Lower leg skin (tissue), 4 donors: ENCODE measurements at places on chromosomes 16 and 17.
A peak's percentile ranks its signal among the peaks of the same experiment; 100 is the strongest.

DNA sequence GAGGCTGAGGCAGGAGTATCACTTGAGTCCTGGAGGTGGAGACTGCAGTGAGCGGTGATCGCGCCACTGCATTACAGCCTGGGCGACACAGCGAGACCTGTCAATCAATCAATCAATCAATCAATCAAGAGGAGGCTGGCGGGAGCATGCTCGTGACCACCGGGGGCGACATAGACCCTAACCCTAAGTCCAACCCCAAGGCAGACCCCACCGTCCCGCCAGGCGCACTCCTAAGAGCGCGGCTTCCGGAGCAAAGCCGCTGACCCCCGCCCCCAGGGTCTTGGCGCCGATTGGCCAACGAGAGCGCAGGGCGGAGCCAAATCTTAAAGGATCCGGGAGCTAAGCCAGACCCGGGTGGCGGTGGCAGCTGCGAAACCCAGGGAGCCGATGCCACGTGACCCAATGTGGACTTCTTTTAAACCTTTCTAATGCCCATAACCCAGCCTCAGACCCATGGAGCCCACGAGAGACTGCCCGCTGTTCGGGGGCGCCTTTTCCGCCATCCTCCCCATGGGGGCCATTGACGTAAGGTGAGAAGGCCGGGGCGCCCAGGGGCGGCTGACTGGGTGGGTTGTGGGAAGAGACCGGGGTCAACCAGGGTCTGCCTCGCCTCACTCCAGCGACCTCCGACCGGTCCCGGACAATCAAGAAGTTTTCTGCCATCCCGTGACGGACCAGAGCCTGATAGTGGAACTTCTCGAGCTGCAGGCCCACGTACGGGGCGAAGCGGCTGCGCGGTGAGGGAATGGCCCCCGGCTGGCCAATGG is at the start of gene RANGRF:
RANGRF (plus strand) TSS at position 335 of the 767 bp plus-strand sequence; CDS start at position 454, 119 bp downstream.
- DNase-seq, result peak; percentile 98

- DNase-seq, result no peak
These were observed 6.4 kb upstream of the PRSS21 start for GRCh38 chr16:2810651-2811050.

GRCh38 chr17:2282297-2282873 is 21.2 kb downstream of the SMG6 start:
- no peak for DNase-seq

DNA sequence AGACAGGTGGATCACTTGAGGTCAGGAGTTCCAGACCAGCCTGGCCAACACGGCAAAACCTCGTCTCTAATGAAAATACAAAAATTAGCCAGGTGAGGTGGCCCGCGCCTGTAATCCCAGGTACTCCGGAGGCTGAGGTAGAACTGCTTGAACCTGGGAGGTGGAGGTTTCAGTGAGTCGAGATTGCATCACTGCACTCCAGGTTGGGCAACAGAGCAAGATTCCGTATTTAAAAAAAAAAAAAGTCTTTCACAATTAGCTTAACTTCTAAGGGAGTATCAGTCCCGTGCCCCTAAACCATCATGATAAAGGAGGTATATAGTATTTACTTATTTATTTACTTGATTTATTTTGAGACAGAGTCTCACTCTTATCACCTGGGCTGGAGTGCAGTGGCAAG is 3.4 kb upstream of the MEFV start:
- DNase-seq, result no peak

DNA sequence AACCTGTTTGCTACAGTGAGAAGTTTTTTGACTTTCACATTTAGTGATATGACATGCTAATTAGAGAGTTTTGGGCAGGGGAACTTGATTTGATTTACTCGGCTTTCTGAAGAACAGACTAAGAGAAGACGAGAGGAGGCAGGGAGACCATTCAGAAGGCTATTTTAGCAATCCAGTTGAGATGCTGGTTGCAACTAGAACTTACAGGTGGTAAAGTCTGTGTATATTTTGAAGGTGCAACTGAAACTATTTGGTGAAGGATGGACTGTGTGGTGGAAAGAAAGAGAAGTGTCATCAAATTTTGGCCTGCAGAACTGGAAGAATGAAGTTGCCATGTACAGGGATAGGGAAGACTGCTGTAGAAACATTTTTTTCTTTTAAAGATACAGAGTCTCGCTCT is 42.2 kb upstream of the KPNB1 start:
- no peak for DNase-seq

GRCh38 chr17:79330696-79331095 is 256.1 kb downstream of the ENGASE start:
- no peak for DNase-seq

GRCh38 chr17:45052052-45052772 is 780 bp upstream of the DCAKD start:
- DNase-seq, result no peak

- DNase-seq, result no peak
These were observed 19.2 kb downstream of the RBFOX1 start for GRCh38 chr16:7351610-7352510.

GRCh38 chr17:9244066-9245052 is 223.0 kb downstream of the NTN1 start:
- DNase-seq, result no peak

GRCh38 chr17:40448213-40448638 is 5.0 kb downstream of the IGFBP4 start:
- DNase-seq, result peak; percentile 49

DNA sequence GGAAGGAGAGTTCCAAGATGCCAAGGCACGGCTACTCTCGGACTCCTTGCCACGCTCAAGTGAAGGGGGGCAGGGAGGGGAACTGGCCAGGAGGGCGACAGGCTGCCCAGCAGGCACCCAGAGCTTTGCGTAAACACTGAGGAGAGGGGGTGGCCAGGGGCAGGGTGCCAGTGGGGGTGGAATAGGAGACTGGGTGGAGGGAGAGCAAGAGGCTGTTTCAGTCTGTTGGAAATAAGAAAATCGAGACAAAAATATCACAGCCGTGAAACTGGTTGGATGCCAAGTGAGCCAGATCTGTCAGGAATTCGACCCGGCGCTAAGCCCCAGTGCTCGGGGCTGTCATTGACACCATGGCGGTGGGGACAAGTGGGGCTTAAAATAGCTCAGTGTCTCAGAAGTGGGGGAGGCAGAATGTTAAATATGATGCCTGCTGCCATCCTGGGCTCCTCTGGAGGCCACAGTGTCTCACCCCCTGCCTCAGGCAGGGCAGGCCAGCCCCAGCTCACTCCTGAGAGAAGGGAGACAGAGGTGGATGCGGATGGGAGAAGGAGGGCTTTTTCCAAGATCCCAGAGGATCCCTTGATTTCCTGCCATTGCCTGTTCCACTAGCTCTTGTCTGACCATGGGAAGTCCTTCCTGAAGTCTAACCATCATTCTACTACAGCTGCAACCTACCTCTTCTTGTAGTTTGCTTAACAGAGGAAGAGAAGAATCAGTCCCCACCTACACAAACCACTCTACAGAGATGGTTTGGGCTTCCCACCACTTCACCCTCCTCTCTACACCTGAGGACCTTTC is 9.5 kb downstream of the PNMT start:
- DNase-seq, result no peak

GRCh38 chr17:38916771-38917170 is 8.6 kb upstream of the LASP1NB start:
- DNase-seq, result peak; percentile 36

- DNase-seq, result no peak
These were observed 572.2 kb upstream of the SOX9 start for GRCh38 chr17:71548540-71549190.

- peak; percentile 96 for DNase-seq
These were observed 12.0 kb downstream of the RARA start for GRCh38 chr17:40320756-40321523.

GRCh38 chr16:55668340-55669281 is 12.8 kb downstream of the SLC6A2 start:
- DNase-seq, result peak; percentile 67

DNA sequence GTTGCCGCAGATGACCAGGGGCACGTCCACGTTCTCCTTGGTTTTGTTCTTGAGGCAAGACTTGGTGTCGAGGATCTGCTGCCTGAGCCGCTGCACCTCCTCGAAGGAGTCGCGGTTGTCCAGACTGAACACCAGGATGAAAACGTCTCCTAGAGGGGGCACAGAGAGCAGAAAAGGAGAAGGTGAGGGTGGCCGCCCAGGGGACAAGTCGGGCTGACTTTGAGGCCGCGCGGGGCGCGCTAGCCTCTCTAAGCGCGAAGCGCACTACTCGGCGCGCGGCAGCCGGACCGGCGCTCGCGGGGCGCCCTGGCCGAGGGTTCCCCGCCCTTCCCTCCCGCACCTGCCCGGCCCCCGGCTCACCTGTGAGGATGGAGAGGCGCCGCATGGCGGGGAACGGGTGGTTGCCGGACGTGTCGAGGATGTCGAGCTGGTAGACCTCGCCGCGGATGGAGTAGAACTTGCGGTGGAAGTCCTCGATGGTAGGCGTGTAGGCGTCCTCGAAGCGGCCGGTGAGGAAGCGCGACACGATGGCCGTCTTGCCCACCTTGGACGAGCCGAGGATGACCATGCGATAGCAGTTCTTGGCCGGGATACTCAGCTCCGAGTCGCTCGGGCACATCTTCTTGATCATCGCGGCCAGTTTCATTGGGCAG is 533 bp downstream of the RASD1 start:
- no peak for DNase-seq

- DNase-seq, result no peak
These were observed 391.0 kb downstream of the WWOX start for GRCh38 chr16:78490431-78490830.

- DNase-seq, result no peak
These were observed 227.6 kb upstream of the ASIC2 start for GRCh38 chr17:33520426-33521330.

DNA sequence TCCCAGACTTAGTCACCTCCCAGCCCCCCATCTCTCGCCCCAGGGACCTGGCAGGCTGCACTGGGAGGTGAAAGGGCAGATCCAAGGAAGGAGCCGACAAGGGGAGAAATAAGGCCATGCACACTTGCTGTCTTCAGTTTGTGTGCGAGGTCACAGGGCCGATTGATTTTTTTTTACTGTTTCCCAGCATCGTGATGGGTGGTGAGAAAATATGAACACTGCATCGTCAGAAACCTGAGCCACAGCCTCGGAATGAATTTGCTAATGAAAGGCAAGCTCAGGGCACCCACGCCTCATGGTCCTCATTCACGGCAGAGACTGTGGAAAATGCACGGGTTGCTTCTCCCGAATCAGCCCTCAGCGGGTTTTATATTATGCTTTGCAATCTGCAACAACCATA is 98.0 kb downstream of the SOCS1 start:
- DNase-seq, result no peak

GRCh38 chr17:4852567-4853207 is 19.5 kb downstream of the MINK1 start:
- no peak for DNase-seq

DNA sequence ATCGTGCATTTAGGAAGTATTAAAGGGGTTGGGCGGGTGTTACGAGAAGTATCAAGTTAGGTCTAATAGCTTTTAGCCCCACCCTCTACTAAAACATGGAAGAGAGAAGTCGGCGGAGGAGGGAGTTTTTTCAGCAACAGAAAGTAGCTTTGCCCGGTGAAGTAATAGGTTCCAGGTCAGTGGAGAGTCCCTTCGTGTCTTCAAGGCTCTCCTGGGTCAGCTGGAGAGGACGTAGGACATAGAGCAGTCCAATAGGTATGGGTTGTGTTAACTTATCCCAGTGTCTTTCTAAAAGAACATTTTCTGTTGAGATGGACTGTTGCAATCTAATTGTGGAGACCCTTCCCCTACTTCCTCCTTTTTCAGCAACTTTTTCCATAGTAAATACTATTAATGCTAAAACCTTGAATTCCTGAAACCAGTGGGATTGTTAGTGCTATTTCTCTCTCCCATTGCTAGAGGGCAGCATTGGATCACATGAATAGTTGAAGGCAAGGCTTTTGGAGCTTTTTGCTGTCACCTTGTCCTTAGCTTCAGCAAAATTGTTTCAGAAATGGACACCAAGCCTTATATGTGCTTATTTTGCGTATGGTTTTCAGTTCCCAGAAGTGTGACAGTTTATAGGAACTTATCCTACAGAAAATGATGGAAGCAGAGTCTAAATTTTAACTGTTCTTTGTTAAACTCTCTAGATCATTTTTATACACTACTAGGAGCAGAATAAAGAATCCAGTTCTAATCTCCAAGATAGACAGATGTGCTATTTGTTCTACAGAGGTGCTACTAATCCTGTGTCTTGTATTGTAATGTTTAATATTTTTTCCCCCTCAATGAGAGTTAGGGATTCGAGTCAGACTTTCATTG is 38.4 kb downstream of the UTP18 start:
- DNase-seq, result no peak

DNA sequence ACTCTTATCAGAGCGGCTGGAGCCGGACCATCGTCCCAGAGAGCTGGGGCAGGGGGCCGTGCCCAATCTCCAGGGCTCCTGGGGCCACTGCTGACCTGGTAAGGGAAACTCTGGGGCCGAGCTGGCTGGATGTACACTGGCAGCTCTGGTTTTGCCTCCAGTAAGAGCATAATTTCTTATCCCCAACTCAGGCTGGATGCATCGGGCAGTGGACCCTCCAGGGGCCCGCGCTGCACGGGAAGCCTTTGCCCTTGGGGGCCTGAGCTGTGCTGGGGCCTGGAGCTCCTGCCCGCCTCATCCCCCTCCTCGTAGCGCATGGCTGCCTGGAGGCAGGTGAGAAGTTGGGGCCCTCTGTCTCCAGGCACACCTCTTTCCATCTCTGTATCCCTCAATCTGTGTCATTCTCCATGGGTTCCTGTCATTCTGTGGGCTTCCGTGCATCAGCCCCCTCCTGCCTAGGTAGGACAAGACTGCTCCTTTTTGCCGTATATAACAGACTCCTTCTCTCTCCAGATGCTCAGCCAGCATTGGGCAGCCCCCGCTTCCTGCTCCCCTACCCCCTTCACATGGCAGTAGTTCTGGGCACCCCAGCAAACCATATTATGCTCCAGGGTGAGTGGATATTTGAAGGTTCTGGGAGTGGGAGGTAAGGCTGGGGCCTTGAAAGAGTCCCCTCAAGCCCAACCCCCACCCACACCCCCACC is 9.4 kb upstream of the TMEM88 start:
- DNase-seq, result peak; percentile 17

GRCh38 chr16:86018941-86019340 is 120.0 kb downstream of the IRF8 start:
- no peak for DNase-seq

- no peak for DNase-seq
These were observed 47.1 kb downstream of the WSB1 start for GRCh38 chr17:27341041-27341471.

- no peak for DNase-seq
These were observed 6.4 kb upstream of the FOXJ1 start for GRCh38 chr17:76147211-76148014.

DNA sequence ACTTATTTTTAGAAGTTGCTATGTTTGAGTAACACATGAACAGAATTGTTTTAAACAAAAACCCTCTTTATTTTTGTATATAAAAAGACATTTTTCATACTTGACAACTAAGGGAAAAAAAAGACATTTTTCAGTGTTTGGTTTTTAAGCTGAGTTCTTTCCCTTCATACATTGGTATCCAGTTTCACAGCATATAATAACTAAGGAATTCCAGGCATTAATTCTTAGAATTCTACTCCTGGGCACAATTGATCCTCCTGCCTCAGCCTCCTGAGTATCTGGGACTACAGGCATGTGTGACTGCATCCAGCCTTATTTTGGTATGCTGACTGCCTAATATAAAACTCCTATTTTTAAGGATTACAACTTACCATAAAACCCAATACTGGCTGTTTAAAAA is 8.4 kb downstream of the FBXO47 start:
- DNase-seq, result no peak
